ENCODE measurements at places on chromosomes 12 and 14.

GRCh38 chr12:124893792-124894516, 20.5 kb downstream of the UBC start:
- DNase-seq: no peak

DNA sequence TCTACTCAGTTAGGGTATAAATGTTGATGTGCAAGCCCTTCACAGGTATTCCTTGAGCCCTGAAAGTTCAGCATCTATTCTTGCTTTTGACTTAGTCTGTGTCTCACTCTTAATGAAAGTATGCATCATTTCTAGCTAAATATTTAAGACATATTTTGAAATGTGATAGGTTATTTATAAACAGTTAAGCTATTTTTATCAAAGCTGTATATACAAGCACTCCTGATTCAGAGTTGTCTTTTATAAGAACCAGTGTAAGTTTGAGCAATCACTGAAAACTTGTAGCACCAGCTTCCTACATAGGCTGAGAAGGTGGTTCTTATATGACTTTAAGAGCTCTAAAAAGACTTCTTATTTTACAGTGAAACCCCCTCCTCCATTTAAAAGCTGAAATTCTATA, 98.6 kb downstream of the MYF5 start:
- DNase-seq: no peak

DNA sequence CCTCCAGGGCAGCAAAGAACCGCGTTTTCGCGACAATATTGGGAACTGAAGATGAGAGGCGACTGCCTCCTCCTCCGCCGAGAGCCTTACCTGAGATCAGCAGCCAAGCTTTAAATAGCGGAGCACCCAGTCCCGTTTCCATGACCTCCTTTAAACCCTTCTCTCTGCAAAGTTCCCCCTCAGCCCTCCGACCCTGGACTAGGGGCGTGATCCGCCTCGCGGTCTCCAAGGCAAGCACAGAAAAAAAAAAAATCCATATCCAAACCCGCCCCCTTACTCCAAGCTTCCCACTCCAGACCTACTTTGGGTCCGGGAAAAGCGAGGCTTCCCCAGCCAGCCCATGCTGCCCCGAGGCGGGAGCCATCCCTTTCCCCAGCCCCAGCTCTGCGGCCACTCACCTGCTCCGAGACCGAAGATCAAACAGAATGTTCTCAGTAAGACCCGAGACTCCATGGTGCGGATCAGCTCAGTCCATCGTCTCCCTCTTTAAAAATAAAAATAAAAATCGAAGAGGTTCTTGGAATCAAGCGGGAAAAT, 630 bp downstream of the NELL2 start:
- peak; percentile 67 for DNase-seq

- DNase-seq: no peak
Measured at GRCh38 chr12:82329508-82329907, 28.7 kb downstream of the CCDC59 start.

- no peak for DNase-seq
Measured at GRCh38 chr14:69631509-69631908, 20.1 kb downstream of the SUSD6 start.

- no peak for DNase-seq
Measured at GRCh38 chr12:2311020-2311778, 258.4 kb downstream of the CACNA1C start.

- no peak for DNase-seq
Measured at GRCh38 chr14:68297876-68298468, 478.4 kb downstream of the RAD51B start.

GRCh38 chr12:117963836-117964235, 5.0 kb downstream of the KSR2 start:
- DNase-seq: no peak

DNA sequence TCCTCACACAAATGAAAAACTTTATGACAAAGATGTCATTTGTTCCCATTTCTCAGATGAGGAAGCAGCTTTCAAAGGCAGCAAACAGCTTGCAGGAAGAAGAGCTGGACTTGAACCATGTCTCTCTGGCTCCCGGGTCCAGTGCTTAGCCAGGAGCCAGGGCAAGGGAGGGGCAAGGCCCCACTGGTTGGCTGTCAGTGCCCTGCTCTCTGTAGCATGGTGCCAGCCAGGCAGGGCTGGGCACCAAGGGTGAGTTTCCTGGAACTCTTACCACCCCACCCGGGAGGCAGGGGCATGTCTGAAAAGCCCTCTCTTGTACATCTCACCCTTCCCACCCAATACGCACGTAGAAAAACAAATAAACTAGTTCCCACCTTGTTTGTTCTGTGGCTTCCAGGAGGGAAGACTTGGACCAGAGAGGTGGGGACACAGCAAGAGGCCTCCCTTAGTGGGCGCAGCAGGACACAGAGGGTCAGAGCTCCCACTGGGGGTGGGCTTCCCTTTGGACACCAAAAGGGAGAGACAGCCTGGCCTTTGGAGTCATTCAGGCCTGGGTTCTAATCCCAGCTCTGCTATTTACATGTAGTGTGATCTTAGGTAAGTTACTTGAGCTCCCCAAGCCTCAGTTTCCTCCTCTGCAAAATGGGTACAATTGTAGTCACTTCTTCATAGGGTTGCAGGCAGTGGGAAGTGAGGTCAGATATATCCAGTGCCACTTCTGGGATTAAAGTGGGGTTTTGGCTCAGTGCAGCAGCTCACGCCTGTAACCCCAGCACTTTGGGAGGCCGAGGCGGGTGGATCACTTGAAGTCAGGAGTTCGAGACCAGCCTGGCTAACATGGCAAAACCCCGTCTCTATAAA, 17.2 kb downstream of the TRPV4 start:
- no peak for DNase-seq

DNA sequence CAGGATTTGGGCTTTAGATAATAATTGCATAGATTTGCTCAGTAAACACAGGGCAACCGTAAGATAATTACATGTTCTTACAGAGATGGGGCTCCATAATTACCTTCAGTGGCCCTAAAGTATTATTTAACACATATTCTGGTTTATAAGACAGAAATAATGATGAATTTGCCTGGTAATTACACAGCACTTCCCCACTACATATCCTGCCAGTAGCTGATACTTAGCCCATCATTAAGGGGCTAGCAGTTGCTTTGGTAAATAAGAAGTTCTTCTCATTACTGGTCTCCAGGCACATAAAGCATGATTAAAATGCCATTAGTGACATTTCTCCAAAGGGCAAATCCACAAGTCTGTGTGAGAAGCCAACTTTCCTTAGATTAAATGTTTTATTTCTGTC, 158.7 kb downstream of the NUAK1 start:
- no peak for DNase-seq

GRCh38 chr12:124381456-124382296, 86.8 kb downstream of the RFLNA start:
- DNase-seq: no peak

DNA sequence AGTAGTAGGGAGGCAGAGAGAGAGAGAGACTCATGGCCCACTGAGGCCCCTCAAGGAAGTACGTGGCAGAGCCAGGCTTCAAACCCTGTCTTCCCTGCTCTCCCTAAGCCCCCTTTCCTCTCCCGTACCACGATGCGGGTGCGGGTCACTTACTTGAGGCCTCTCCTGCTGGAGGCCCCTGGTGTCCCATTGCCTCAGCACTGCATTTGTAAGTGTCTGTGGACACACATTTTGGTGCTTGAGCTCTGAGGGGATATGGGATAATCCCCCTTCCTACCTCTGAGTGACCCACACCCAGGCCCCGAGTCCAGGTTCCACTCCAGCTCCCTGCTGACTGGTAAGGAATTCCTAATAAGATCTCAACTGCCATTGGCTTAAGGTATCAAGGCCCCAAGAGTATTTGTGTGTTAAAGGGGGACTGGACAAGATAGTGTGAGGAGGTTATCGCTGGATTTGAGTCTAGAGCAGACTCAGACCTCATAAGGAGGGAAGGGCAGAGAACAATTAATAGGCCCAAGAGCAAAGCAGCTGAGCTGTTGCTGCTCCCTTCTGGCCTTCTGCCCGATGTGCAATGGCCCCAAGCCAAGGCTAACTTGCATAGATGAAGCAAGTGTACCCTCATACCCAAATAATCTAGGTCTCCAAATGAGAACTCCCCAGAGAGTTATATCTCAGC, 71.9 kb downstream of the CRACR2A start:
- no peak for DNase-seq

Data from activated CD4-positive, alpha-beta T cell treated with anti-CD3 and anti-CD28 coated beads, Interleukin-2, amount 10 ng/mL, durations not matched to agents 24 days and 14 days (primary cell).